ENCODE measurements at places on chromosomes 11 and 22.

GRCh38 chr22:36100134-36100824 is 60.3 kb downstream of the APOL3 start:
- no peak for DNase-seq

GRCh38 chr11:102447193-102447592 is 5.4 kb downstream of the TMEM123 start:
- no peak for DNase-seq

- DNase-seq: peak; percentile 49
Observed at GRCh38 chr11:13668957-13669521, 571 bp downstream of the FAR1 start.

DNA sequence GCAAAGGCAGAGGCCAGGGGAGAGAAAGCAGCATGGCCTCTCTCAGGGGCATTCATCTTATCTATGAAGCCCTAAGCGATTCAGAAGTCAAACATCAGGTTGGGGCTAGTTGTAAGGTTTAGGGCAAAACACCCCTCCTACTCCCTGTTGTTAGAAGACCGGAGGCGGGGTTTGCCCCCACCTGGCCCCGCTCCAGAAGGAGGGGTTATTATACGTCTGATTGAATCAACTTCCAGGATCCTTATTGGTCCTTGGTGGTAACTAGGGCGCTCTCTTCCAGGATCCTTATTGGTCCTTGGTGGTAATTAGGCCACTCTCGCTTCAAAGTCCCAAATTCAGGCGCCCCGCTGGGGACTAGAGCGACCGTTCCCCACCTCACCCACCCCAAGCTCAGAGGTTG is 12.1 kb upstream of the SMTN start:
- no peak for DNase-seq

DNA sequence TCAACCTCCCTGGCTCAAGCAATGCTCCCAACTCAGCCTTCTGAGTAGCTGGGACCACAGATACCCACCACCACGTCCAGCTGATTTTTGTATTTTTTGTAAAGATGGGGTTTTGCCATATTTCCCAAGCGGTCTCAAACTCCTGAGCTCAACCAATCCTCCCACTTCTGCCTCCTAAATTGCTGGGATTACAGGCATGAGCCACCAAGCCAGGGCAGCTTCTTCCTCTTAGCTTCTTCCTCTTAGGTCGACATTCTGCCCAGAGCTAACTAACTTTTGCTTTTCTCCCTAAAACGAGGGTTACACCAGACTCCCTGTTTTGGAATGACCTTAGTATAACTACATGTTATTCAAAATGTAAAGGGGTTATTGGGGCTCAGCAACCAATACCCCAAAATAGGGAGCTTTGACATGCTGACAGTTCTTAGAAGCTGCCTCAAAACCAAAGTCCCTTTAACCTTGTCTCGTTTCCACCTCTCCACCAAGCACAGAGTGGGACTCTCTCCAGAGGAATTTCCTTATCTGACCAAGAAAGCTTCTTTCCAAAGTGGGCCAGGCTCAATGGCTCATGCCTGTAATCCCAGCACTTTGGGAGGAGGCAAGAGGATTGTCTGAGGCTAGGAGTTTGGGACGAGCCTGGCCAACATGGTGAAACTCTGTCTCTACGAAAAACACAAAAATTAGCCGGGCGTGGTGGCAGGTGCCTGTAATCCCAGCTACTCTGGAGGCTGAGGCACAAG is 7.0 kb downstream of the HPS5 start:
- no peak for DNase-seq

GRCh38 chr22:31567196-31567595 is 70.9 kb downstream of the SFI1 start:
- DNase-seq: no peak

DNA sequence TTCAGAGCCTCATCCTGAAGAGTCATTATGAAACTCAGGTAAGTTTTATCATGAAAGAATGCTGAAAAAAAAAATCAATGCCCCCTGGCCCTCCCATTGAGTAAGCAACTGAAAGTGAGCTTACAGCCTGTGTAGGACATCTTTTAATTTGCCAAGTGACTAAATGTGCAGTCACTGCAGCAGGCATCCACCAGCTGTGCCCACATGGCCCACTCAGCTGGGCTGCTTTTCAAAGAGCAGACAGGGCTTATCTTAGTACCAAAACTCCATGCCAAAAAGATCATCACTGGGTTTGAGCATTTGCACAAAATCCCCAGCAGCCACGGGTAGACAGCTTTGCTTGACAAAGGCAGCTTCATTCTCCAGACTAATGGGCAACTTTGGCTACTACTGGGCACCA is 709.7 kb downstream of the NTM start:
- no peak for DNase-seq

- no peak for DNase-seq
Observed at GRCh38 chr22:19407649-19408606, 23.6 kb downstream of the HIRA start.

DNA sequence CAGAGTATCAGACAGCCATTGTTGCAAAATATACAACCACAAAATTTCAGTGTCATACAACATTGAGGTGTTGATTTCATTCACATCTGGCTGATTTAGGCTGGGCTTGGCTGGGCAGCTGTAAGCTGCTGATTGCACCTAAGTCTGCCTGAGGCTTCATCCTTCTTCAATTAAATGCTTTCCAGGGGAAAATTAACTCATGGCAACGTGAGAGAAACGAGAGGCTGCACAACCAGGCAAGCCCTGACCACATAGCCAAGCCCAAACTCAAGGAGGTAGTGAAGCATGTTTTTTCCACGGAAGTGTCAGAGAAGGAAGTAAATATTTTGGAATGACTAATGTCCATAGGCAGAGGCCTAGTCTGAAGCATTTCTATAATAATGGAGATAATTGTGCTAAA is 273.8 kb upstream of the ZC3H12C start:
- no peak for DNase-seq
